Astrocyte of the cerebellum (primary cell): ENCODE measurements at places on chromosomes 12 and 14.
A peak's percentile ranks its signal among the peaks of the same experiment; 100 is the strongest.

DNA sequence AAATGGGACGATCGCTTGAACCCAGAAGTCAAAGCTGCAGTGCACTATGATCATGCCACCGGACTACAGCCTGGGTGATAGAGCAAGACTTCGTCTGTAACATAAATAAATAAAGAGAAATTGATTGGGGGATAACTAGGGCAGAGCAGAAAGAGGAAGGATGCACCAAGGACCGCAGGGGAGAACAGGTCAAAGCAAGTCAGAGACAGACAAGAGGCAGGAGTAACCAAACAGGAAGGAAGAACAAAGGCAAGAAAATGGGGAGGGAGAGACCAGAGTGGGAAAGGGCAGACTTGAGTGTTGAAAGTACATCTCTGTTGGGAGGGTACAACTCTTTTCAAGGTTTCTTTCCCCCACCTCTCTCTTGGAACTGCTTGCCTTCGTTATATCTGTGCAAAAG is 50.8 kb upstream of the ELK3 start:
- DNase-seq: no peak

- DNase-seq: no peak
Measured at GRCh38 chr12:19689801-19690472, 250.6 kb downstream of the AEBP2 start.

DNA sequence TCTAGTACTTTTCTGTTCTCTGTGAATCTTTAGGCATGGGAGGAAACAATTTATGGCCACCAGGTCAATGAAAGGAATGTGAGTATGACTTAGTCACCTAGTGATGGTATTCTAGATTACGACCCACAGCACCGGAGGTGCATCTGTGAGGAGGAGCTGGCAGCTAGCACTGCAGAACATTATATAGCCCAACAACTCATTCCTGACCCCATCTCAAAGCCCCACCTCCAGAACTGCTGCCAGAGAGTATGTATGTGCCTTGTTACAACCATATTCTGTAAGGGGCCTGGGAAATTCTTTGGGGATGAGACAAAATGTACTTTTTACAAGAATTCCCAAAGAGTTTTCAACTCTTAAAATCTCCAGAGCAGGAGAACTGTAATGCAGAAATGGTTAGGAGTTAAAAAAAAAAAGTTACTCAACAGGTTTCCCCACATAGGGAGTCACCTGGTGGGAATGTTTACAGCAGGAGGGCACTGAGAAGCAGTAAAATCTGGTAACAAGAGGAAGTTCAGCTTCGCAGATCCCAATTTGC is 34.9 kb upstream of the CERS5 start:
- DNase-seq: no peak

DNA sequence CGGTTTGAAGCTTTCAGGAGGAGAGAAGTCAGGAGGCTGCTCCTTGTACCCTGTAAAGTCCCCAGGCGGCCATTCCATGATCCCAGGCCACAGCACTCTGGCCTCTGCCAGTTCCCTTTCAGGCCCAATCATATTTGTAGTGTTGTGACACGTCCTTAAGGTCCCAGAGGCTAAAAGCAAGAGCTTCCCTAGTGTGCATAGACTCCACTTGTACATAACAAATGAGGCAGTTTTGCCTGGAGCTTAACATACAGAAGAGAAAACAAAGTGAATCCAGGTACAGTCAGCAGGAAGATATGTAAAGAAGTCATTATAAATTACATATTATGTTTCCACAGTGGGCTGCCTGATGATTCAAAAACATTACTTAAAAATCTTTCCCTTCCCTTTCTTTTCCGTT is 81.1 kb upstream of the RPH3A start:
- DNase-seq: no peak

- DNase-seq: no peak
Measured at GRCh38 chr12:20369305-20370013, 1.1 kb downstream of the PDE3A start.

DNA sequence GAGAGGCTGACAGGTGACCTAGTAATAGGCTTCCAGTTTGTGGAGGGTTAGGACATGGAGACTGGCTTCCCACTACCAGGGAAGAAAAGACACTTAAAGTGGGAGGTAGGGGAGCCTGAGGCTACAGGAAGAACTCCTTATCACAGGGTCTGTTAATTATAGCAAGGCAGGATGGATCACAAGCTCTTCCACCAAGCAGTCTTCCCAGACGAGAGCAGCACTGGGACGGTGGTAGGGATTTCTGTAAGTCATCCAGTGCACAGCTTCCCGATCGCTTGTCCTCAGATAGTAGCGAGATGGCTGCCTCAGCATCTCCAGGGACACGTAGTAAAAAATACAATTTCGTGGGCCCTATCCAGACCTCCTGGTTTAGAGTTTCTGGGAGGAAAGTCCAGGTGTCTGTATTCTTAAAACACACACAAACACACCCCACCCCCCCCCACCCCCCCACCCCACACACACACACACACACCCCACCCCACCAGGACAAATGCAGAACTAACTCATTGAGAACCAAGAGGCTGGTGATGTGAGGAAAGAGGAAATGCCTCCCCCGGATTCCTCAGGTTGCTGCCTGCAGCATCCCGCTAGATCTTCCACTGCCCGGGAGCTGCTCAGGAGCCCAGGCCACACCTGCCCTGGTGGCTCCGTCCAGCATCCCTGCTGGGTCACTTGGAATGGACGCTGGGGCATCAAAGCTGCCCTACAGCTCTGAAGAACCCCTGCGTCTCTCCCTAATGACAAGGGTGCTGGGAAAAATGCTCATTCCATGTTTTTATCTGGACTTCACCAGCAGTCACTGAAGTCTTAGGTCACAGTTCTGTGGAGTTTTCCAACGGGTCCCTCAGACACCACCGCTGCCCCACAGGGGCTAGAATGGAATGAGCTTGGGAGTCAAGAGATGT is 307.2 kb downstream of the CACNA1C start:
- DNase-seq: no peak

DNA sequence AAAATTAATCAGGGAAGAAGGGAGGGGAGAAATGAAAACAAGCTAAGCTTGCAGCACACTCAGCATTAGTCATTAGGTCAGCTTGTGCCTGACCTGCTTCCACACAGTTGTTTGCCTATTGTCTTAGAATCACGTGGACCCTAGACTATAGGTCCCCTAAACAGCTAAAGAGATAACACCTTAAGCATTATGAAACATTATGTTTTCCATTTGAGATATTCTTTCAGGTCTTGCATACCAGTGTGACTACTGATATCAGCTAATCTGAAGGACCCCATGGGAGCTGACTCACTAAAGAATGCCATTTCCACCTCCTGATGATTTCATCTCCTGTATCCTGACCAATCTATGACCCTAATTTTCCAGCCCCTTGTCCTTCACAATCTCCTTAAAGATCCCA is 154.1 kb upstream of the FUT8 start:
- no peak for DNase-seq

DNA sequence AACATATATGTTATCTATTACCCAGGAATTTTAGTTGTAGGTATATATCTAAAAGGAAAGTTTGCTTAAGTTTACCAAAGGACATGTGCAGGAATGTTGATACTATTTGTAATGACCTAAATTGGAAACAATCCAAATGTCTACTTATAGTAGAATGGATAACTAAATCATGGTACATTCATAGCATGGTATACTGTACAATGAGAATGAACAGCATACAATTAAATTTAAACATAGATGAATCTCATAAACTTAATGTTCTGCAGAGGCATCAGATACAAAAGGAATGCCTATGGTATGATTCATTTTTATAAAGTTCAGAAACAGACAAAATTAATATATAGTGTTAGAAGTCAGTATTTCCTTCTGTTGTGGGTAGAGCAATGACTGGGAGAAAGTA is 135.4 kb downstream of the GPHN start:
- DNase-seq: no peak

GRCh38 chr14:102140750-102141145 is 1.1 kb downstream of the WDR20 start:
- DNase-seq: no peak

DNA sequence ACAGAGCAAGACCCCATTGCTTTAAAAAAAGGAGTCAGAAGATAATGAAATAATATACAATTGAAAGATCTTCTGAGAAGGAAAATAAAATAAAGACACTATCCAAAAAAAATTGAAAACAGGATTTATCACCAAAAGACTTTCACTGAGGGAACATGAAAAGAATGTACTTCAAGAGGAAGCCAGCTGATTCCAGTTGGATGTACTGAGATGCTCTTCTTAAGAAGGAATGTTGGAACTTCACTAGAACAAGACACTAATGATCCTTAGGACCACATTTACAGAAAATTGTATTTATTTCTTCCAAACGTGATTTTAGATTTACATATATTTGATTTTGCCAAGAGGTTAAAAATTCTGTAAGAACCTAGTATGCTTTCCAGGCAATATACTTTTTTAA is 65.6 kb upstream of the CNOT2 start:
- no peak for DNase-seq

- DNase-seq: no peak
Measured at GRCh38 chr12:28409892-28410291, 219.6 kb downstream of the CCDC91 start.

GRCh38 chr14:95348395-95349080 is 28.8 kb upstream of the CLMN start:
- DNase-seq: no peak

DNA sequence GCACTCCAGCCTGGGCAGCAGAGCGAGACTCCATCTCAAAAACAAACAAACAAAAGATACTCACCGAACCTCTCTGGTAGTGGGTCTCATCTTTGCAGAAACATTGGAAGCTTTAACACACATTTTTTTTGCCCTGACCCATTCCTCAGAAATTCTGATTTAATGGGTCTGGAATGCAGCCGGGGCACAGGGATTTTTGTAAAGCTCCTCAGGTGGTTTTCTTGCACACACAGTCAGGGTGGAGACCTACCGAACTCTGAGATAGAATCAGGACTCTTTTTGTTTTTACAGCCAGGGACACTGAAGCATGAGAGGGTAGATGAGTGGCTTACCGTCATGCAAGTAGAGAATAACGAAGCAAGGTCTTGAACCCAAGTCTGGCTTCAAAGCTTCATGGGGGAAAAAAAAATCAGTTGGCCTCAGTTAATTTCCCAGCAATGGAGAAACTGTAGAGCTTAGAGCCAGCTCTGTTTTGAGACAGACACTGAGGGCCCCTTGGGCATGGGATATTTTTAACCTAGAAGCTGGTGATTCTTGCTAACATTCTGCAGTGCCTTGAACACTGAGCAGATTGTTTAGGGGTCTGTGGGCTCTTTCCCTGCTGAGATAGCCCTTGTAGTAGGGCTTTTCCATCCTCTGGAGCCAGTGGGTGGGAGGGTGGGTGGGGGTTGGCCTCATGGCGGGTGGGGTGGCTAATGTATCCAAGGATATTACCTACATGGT is 4.8 kb downstream of the RNU4-2 start:
- no peak for DNase-seq

DNA sequence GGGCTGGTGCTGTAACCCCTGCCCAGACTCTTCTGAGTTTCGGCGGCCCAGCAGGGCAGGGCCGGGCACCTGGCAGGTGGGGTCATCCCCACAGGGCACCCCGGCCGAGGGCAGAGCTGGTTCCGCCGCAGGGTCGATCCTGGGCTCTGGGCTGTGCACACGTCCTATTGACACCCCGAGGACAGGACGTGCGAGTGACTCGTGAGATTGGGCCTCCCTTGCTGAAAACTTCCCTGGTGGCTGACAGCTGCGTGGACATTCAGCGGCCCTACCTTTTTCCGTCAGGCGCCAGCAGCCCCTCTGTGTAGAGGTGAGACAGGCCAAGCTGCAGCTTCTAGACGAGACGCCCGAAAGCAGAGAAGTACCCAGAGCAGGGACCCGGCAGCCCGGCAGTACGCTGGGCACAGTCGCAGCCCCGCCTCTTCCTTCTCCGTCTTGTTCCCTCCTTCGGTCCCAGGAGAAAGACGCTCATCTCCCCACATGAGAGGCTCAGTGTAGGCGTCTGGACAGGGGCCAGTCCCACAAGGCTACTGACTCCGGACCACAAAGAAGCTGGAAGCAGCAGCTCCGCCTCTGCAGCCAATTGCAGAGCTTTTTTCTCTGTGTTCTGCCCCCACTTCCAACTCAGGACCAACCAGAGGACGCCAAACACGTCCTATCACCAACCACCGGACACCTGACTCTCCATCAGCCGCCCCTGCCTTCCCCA is at the start of gene LRCOL1:
Gene LRCOL1, minus strand, starts transcription at position 532 of the 709 bp plus-strand sequence. CDS start 4,331 bp downstream, outside the sequence.
- peak; percentile 72 for DNase-seq

- DNase-seq: no peak
Measured at GRCh38 chr14:31025367-31026076, at the start of gene AP4S1. AP4S1 (plus strand) TSS chr14:31025649; CDS start chr14:31066197, 40,548 bp downstream.

DNA sequence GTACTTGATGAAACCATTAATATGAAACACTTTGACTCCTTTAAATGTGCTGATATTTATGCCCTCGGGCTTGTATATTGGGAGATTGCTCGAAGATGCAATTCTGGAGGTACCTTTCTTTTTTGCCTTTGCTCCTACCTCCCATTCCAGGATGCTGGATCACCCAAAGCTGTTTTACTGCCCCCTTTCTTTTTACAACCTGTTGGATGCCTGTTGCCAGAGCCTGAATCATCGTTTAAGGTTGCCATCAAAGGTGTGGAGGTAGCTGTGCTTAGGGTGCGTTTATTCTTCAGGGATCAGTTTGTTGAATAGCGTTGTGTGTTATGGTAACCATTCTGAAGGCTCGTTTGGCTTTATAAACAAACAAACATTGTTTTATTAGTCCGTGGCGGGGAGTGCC is 19.9 kb upstream of the TAMALIN start:
- DNase-seq: no peak

GRCh38 chr14:96509457-96510090 is 7.4 kb downstream of the PAPOLA start:
- DNase-seq: no peak

DNA sequence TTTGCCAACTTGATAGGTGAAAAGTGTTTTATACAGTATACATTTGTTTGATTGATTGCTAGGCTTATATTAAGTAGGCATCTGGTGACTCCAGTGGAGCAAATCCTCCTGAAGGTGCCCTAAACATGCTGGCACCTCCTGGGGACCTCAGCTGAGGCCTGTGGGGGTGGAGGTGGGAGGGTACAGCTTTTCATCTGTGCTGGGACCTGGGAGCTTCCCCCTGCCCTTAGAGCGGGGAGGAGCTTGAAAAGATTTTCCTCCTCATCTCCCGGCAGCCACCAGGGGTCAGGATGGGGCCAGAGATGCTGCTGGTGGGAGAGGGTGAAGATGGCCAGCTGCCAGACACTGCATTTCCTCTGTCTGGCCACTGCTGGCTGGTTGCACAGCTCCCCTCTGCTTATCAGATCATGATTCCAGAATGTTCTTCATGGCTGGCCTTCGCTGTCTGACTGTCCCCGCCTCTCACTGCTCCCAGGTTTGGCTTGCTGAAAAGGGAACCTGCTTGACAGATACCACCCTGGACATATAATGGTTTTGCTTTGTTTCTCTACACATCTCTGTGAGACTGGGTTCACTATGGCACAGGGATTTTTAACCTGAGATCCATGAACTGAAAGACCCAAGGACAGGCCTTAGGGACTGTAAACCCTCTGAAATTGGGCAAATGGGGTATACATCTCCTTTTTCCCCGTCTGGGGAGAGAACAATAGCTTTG is 10.5 kb upstream of the JPH4 start:
- peak; percentile 74 for DNase-seq

DNA sequence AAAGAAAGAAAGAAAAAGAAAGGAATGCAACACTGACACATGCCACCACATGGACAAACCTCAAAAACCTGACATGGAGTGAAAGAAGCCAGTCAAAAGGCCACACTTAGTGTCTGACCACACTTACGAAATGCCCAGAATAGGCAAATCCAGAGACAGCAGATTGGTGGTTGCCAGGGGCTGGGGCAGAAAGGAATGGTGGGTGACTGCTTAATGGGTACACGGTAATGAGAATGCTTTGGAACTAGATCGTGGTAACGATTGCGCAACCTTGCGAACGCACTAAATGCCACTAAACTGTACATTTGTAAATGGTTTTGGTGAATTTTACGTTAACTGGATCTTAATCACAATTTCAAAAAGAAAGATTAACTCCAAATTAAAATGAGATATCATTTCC is 39.5 kb downstream of the SCARB1 start:
- no peak for DNase-seq
